Nucleus accumbens (tissue), 56 donors: ENCODE measurements at places on chromosomes 3 and 15.

DNA sequence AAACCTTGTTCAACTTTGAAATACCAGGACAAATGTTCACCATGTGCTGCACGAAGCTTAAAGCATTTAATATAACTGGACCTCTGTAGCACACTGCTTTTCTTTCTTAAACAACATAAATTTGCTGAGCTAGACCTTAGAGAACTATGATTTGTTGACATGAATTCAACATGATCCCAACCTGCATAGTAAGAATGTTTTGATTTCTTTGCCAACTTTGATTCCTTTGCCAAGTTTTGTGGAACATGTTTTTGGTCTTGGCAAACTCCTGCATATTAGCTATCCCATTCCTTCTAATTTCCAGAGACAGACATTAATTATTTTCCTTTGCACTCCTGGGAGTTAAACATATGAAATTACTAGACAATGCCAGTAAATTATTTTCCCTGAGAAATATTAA, 197.2 kb upstream of the RBMS3 start:
- no peak for DNase-seq

DNA sequence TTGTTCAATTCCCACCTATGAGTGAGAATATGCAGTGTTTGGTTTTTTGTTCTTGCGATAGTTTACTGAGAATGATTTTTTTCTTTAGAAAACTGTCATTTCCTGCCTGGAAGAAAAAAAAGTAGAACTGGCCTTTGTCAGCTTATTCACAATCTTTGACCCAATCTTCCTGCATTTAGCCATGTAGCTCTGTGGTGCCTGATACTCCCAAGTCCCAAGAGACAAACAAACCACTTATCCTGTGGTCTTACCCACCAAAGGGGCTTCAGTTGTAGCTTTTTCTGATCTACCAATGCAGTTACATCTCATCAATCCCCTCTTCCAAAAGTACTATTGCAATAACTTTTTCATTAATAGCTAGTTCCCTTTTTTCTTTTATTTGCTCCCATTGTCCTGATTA, 444.6 kb downstream of the GRM7 start:
- no peak for DNase-seq

GRCh38 chr15:39301589-39301999, 279.3 kb upstream of the THBS1 start:
- no peak for DNase-seq

DNA sequence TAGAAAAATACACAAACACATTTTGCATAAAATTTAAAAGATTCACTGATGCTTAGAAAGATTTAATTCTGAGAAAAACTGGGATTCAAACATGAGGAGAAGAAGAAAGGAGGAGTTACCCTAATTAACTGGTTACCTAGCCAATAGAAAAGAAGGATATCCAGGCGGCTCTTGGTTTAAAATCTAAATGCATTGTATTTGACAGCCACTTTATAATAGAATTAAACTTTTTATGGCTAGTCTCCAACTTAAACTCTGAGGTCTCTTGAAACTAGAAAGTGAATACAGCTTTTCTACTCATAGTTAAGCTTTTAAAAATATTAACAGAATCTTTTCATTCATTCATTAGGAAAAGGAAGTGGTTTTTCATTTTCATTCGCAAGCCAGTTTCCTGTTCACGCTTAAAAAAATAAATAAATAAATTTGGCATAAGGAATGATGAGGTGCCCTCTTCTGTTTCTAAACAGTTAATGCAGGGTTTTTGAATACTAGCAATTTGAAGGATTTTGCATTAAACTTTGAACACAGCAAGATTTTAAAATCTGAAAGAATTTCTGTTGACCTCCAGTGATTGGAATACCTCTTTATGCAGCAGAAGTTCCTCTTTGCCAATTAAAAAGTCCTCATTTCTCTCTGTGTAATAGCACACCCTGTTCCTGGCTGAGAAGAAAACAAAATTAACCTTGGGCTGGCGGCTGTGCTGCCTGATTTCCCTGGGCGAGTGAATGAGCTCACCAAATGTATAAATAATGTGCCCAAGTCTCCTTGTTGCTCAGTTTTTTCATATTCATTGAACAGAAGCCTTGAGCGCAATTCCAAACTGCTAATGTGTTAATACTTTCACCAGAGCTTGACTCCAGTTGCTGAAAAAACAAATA, 105.1 kb downstream of the ZMAT3 start:
- DNase-seq, result peak; percentile 1

DNA sequence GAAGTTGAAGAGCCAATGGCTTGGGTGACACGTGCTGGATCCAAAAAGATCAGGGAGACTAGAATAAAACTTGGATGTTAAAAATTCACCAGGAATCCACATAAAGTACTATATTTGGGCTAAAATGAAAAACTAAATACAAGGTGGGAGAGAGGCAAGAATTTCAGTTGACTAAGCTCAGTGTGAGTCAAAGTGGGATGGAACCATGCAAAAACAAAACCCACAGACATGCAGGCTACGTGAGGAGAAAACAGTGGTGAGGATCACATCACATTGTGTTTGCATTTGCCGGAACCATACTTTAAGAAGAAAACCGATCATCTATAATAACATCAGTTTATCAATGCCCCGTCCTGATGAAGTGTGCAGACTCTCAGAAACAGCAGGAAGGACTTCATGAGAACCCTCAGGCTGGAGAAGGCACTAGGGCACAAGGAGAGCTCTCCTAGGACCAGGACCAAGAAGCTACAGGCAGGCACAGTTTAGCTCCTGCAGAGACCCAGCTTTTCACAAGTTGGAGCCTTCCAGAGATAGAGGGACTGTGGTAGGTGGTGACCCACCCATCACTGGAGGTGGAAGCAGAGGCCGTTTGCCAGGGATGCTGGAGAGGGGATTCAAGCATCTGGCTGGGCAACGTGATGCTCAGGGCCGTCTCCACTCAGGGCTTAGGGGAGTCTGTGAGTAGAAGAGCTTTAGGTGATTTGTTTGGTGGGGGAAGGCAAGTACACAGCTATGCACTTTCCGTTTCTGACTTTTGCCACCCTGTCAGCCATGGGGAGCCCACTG, 29.0 kb upstream of the NR2E3 start:
- DNase-seq, result no peak

- no peak for DNase-seq
Observed at GRCh38 chr3:105970283-105970682, 101.5 kb upstream of the CBLB start.

DNA sequence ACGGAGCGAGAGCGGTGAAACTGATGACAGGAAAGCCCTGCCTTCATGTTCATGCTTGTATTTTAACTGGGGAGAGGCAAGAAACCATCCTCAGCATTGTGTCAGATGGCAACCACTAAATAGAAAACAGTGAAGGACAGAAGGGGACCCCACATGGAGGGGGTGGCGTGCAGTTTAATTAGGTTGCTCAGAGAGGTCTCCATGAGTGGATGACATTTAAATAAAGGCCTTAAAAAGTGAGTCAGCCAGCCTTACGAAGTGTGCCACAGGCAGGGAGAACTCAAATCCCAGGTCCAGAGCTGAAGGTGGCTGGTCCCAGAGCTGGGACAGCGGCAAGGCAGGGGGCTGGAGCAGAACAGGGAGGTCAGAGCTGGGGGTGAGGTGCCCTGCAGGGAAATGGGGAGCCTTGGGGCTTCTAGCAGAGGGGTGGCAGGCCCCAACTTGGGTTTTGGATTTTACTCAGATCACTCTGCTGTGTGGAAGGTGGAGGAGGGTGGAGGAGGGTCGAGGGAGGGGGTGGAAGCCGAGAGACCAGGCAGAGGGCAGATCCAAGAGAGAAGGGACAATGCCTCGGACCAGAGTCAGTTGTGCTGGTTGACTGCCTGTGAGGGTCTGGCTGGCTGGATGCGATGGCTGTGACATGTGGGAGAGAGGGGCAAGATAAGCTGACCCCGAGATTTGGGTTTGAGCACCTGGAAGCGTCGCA, 73.7 kb downstream of the KLF13 start:
- DNase-seq, result no peak

- DNase-seq, result no peak
Observed at GRCh38 chr3:100830931-100831330, 121.6 kb downstream of the TFG start.

GRCh38 chr15:63210151-63211091, 21.0 kb downstream of the RAB8B start:
- DNase-seq, result no peak

DNA sequence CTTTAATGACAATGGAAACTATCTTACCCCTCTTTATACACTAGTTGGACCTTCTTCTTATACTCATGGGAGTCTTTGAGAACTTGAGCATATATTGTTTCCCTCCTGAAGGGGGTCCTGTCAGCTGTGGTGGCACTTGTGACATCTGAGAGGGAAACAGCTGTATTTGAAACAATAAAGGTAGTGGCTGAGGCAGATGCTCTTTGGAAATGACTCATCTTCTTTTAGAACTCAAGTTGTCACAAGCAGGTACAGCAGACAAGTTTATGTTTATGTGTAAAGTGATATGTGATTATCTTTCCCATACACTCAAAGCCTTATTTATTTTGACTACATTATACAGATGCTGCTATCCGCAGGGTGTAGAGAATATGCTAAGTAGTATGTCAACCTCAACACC, 220.0 kb upstream of the GRM7 start:
- DNase-seq, result no peak

DNA sequence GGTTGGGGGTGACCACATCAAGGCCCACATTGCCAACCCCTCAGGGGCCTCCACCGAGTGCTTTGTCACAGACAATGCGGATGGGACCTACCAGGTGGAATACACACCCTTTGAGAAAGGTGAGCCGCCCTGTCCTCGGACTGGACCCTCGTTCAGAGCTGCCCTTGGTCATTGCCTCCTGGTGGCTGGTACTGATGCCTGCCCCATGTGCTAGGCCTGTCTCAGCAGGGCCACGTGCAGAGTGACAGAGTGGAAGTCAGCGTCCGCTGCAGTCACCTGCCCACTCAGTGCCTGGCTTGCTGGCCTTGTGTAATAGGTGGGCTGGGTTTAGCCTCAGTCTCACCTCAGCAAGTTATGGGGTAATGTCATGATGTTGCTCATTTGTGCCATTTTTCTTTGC, 86.4 kb downstream of the DNASE1L3 start:
- DNase-seq, result no peak

DNA sequence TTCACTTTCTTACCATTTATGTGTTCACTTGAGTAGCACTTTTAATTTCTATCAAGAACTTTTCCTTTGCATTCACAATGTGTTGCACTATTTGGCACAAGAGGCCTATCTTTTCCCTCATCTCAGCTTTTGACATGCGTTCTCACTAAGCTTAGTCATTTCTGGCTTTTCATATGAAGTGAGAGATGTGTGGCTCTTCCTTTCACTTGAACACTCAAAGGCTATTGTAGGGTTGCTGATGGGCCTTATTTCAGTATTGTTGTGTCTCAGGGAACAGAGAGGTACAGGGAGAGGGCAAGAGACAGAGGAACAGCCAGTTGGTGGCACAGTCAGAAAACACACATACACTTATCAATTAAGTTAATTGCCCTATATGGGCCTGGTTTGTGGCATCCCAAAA, 127.4 kb upstream of the MLF1 start:
- no peak for DNase-seq

GRCh38 chr15:66921319-66921915, 144.0 kb upstream of the SMAD3 start:
- DNase-seq, result no peak

GRCh38 chr3:15886521-15886920, 88.7 kb upstream of the ANKRD28 start:
- no peak for DNase-seq

- no peak for DNase-seq
Observed at GRCh38 chr15:75114796-75115195, 86.9 kb upstream of the C15orf39 start.

DNA sequence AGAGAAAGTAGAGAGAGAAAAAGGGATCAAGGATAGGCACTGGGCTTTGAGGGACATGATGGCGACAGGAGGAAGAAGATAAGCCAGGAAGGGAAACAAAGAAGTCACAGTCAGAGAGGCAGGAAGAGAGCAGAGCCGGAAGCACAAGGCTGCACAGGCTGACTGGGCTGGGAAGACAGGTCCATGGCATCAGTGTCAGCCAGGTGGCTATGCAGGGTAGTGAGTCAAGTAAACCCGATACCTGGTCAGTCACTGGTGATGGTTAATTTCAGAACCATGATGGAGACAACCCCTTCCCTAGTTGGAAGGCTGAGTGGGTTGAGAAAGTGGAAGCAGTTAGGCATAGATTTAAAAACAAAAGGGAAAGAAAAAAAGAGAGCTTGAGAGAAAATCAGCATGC, 203.8 kb downstream of the EPHB1 start:
- DNase-seq, result no peak

DNA sequence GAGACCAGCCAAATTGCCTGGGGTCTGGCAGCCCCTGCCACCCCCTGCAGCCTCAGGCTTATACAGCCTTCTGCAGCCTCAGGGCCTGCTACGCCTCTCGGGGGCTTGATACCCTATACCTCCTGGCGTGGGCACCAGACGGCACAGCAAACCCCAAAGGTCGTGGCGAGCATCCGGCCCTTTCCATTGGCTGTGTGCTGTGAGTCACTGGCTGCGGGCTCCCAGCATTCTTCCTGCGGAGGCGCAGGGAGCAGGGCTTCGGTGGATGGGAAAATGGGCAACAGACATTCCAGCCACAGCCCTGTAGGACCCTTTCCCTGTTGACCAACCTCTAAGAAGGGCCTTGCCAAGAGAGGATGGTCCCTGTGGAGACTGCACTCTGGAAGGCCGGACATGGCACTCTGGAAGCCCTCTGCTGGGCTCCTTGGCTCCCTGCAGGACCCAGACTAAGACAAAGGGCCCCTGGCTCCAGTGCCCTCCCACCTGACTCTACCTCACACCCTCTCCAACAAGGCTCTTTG, 59.6 kb downstream of the ITGA11 start:
- DNase-seq, result no peak

- no peak for DNase-seq
Observed at GRCh38 chr15:71005895-71006294, 109.4 kb upstream of the THSD4 start.

DNA sequence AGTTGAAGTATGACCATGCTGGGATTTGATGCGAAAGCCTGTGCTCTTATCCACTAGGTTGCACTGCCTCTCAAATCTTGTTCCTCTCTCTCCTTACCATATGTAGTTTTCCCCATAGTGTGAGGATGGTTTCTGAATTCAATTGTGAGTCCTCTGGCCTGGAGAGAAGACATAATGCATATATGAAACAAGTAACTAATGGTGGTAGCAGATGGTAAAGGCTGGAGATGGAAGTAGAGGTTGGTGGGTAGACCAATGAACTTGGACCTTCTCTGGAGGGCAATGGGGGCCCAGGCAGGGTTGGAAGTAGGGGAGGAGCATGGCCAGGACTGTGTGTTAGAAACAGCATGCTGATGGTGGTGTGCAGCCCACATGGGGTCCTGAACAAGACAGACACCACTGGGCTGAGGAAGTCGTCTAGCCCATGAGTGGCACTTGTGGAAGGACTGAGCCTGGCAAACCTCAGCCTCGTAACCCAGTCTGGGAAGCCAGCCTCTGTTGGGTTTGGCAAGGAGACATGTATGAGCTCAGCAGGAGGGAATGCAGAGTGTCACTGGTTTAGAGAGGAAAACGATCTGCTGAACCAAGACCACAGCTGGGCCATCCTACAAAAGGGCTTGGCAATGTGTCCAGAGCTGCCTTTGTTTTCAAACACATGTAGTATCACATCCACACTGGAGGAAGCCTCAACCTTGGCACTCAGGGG, 18.5 kb upstream of the LMCD1 start:
- DNase-seq, result peak; percentile 81

DNA sequence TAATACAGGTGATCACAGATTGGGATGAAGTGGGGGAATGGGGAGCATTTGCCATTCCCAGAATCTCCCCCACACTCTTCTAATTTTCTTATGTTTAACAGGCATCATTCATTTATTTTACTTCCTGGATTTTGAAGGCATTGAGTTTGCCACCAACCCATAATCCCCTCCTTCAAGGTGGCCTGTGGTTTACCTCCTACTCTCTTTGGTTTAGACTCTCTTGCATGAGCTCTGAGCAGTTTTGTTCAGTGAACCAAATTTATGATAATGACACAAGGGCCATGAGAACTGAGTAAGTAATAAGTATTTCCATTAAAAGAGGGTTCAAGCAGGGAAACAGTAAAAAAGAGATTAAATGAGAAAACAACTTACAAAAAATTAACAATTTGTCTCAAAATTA, 703.1 kb upstream of the CFAP20DC start:
- DNase-seq, result no peak
